ENCODE measurements at places on chromosomes 2 and 18.

DNA sequence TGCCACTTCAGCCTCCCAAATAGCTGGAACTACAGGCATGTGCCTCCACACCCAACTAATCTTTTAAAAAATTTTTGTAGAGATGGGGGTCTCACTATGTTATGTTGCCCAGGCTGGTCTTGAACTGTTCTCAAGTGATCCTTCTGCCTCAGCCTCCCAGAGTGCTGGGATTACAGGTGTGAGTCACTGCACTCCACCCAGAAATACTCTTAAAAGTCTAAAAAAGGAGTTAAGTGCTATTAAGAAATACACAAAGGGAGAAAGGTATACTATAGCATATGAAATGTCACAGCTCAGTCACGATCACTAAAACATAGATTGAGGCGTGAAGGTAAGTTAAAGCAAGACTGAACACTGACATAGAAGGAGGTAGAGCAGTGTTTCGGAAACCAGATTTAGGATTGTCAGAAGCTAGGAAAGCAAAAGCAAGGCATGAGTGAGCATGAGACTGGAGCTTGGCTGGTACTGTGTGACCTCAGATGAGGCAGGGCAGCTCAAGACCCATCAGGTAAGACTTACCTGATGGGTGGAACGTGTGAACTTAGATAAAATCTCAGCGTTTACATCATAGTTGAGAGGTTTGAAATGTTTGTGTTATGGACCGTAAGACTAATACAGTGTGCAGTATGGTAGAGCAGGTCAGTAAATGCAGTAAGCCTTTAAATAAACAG lies 9.2 kb downstream of the CCNYL1 start:
- DNase-seq: no peak

GRCh38 chr18:31931163-31931885 lies 11.6 kb downstream of the TRAPPC8 start:
- no peak for DNase-seq

DNA sequence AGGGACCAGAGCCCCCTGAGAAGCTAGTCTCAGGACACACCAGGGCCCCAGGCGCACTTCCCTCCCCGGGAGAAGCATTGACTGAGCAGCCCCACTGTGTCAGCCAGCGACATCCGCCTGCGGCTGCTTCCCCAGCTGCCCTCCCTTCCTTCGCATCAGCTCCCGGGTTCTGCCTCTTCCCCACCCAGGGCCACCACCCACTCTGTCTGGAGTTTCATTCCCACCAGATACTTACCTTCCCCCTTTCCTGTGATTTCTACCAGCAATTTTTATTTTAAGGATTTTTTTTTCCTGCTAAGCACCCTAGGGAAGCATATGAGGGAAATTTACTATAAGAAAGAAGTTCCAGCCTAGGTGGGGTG lies 99.2 kb downstream of the SMAD7 start:
- no peak for DNase-seq

DNA sequence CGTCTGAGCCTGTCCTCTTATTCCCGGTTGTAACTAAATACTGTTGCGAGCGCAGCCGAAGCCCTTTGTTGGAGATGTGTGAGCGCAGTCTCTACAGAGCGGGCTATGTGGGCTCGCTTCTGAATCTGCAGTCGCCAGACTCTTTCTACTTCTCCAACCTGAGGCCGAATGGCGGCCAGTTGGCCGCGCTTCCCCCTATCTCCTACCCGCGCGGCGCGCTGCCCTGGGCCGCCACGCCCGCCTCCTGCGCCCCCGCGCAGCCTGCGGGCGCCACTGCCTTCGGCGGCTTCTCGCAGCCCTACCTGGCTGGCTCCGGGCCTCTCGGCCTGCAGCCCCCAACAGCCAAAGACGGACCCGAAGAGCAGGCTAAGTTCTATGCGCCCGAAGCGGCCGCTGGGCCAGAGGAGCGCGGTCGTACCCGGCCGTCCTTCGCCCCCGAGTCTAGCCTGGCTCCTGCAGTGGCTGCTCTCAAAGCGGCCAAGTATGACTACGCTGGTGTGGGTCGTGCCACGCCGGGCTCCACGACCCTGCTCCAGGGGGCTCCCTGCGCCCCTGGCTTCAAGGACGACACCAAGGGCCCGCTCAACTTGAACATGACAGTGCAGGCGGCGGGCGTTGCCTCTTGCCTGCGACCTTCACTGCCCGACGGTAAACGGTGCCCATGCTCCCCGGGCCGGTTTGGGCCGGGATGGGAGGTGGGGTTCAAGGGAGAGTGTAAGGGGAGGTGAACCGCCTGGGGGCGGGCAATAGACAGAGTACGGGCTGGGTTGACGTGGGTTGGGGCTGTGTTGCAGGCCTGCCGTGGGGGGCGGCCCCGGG lies at the start of gene HOXD12:
Gene HOXD12 (plus strand): TSS at position 68 of the 819 bp plus-strand sequence. CDS start 7 bp downstream, at position 75.
- no peak for DNase-seq

- DNase-seq: no peak
These were observed 25.1 kb downstream of the GPR35 start for GRCh38 chr2:240650254-240650965.

GRCh38 chr2:206213514-206213845 lies 53.8 kb downstream of the EEF1B2 start:
- DNase-seq: no peak

DNA sequence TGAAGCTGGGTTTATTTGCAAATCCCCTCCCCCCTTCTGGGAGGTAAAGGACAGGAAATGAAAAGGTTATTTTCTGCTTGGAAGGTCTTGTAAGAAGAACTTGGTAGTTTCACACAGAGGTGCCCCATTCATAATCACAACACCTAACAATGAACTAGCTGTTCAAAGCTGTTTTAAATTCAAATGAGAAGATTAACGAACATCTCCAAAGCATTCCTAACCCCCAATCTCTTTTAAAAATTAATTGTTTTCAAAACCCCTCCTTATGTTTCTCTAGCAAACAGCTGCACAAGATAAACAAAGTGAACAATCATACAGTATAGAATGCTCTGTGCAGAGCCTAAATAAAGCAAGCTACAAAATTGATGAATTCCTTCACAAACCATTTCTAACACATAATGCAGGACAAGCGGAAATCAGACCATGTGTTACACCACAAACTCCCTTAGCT lies 271.4 kb downstream of the SATB2 start:
- no peak for DNase-seq

DNA sequence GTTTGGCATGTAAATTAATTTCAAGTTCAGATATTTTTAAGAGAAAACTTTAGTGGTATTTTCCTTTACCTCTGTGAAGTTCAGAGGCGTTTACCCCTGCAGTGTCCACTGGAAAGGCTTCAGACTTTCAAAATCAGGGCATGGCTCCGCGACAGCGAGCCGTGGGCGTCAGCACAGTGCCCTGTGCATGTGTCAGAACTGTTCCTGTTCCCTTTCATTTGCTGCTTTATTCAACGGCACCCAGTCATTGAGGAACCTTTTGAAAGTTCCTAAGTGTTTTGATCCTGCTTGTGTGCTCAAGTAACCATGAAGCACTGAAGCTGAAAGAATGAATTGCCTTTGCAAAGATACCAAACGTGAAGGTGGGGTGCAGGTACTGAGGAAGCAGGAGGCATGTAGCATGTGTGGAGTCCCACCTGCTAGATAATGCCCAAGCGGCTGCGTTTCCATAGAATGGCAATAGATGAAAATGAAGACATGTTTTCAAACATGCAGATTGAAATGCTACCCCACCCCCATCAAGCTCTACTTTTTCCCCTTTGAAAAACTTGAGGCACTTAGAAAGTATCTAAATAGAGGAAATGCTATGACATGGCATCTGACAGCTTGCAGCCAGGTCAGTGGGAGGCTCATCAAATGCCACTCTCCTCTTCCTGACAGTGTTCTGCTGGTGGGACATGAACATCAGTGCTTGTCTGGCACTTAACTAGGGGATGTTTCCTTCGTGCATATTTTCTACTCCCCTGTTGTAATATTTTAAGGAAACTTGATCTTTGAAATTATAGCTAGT lies 148.6 kb downstream of the ZNF236 start:
- DNase-seq: no peak

DNA sequence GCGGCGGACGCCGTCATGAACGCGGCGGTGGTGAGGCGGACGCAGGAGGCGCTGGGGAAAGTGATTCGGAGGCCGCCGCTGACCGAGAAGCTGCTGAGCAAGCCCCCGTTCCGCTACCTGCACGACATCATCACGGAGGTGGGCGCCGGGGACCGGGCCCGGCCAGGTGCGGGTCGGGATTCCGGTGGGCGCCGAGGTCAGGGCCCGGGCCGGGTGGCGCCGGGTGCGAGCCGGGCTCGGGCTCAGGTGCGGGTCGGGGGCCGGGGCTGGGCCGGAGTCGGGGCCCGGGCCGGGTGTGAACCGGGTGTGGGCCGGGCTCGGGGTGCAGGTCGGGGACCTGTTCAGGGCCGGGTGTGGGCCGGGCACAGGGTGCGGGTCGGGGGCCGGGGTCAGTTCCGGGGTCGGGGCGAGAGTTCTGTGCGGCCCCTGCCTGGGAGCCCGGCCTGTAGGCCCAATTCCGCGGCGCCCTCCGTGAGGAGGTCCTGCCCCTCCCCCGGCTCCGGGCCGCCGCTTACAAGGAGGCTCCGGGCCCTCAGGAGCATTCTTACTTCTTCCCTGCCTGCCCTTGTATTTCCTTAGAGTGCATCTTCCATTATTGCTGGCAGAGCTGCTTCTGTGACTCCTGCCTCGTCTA lies 447 bp downstream of the TRAF3IP1 start:
- DNase-seq: no peak

DNA sequence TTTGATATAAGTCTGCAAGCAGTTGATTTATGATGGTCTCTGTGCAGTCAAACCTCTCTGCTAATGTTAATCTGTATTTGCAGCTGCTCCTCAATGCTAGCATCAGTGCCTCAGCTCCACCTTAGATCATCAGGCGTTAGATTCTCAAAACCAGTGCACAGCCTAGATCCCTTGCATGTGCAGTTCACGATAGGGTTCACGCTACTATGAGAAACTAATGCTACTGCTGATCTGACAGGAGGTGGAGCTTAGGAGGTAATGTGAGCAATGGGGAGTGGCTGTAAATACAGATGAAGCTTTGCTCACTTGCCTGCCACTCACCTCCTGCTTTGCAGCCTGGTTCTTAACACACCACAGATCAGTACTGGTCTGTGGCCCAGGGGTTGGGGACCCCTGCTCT lies 18.4 kb downstream of the RBKS start:
- no peak for DNase-seq

- no peak for DNase-seq
These were observed 94.9 kb upstream of the TTC27 start for GRCh38 chr2:32532961-32533360.

DNA sequence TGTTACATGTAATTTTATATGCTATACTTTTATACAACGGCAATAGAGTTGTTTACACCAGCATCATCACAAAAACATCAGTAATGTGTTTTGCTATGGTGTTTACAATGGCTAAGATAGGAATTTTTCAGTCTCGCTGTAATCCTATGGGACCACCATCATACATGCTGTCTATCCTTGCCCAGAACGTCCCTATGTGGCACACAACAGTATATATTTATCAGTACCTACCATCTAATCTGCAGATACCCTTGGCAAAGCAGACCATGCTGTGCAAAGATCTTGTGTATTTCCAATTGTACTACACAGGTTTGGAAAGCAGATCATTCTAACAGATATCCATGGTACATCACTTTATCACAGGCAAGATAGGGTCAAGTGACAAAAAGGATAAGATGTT lies 15.3 kb downstream of the RPL31 start:
- DNase-seq: no peak

DNA sequence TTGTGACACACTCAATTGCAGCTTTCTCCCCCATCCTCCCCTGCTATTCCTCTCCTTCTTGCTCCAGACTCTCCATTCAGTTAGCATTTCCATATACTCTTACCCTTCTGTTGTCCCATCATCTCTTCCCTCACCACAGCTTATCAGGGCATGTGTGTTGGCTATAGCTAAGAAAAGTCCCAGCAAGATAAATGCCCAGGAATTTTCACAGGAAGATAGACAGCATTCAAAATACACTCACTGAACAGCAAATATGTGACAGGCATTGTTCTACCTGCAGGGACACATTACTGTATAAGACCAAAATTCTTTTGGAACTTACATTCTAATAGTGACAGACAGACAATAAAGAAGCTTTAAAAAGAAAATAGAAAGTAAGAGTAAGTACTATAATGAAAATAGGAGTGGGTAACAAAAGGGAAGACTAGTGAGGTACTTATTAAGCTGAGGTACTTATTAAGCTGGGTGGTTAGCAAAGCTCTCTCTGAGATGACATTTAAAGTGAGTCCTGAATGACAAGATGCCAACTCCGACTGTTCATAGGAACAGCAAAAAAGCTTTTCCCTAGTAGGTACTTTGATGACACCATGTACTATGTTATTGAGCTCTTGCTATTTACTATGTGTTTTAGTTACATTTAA lies 86.2 kb downstream of the CHN1 start:
- no peak for DNase-seq

DNA sequence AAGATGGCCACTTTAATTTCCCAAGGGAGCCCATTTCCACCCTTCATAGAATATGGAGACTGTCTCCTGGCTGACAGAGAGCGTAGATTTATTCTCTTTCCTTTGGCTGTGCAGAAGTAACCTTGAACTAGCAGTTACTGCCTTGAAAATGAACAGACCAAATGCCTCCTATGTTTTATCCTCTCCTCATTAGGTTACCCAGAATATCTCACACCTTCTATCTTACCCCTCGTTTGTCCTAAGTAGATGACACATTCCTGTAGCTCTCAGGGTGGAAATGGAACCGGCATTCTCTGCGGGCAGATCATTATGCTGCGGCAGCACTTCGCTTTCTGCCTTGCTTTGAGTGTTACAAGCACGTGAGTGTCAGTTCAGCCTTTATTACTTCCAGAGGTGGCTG lies 336.5 kb downstream of the DCDC2C start:
- no peak for DNase-seq

- no peak for DNase-seq
These were observed 62.1 kb downstream of the DPP4 start for GRCh38 chr2:162011706-162012564.

DNA sequence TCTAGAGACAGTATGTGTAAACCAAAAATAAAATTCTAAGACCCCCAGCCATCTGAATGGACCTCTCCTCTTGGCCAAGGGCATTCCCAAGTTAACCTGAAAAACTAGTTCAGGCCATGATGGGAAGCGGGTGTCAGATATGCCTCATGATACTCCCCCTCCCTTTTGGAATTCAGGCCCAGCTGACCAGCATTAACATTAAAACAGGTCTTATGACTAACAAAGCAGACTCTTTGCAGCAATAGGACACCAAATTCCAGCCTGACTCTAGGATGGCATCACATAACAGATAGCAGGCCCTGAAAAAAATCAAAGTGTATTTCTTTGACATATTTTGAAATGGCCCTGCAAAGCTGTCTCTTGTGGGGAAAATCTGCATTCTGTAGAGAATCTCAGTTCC lies 73.3 kb upstream of the L3MBTL4 start:
- no peak for DNase-seq

Data from esophagus squamous epithelium (tissue), 5 donors.